NCI-H1417 treated with DMSO at 0.1 percent for 48 hours (cell line): ENCODE measurements at places on chromosomes 12 and 14.

- DNase-seq = no peak
Measured at GRCh38 chr12:47165934-47166333, 86.2 kb upstream of the AMIGO2 start.

- peak; percentile 13 for DNase-seq
Measured at GRCh38 chr14:82710267-82710841, 1176.7 kb upstream of the SEL1L start.

GRCh38 chr12:8554451-8555195, 13.9 kb upstream of the CLEC4E start:
- no peak for DNase-seq

GRCh38 chr14:89364316-89364715, 52.7 kb downstream of the FOXN3 start:
- DNase-seq = no peak
